ENCODE measurements at places on chromosomes 4 and X.

DNA sequence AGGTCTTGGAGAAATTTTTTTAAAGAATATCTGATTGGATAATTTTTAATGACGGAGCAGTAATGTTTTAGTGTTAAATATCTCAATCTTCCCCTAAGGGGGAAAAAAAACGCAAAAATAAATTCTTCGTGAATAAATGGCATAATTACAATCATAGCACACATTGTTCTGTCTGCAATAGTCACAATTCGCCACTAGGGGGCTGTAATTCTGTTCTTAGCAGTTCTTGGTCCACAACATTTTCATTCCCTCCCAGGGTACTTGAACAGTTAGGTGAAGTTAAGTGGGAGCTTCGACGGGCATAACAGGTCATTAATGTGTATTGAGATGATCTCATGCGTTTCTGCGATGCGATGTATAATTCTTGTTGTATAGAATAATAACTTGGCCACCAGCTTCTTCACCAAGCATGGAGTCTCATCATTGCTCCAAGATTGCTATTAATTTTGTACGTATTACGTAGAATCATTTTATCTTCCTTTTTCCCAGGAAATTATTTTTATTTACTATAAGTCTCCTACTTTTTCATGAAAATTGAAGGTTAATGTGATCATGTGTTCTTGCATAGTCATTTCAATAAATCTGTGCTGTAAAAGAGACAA, 27.2 kb downstream of the HTR2C start:
- DNase-seq, result peak; percentile 65
- H3K36me3 ChIP-seq, result no peaks in the 10 kb centered on the region
- no peaks in the 10 kb centered on the region for H3K4me1 ChIP-seq
- no peak overlapping the region for H3K27ac ChIP-seq
- no peaks in the 10 kb centered on the region for H3K27me3 ChIP-seq

DNA sequence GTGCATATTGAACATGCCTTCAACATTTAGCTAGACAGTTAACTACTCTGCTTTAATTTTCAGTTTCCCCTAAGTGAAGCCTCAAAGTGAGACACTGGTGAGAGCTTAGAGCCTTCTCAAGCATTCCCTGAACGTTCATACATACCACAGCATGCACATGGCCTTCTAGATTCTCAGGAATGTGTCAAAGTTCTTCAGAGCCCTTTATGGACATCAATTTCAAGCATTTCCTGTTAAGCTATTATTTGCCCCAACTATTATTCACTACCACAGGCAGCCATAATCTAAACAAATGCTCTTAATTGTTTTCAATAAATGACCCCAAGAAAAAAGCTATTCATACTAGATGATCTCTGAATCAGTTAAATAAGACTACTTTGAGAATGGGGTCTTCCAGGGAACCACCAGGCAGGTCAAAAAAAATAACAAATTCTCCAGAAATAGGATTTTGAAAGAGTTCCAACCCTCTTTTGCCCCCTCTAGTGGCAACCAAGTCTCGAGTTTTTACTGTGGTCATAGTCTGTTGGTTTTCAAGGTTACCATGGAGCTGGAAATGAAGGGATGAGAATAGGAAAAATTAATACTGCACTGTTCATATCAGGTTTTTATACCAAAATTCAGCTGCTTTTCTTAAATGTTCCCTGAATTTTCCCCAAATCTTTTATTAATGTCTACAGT, 235.4 kb downstream of the RAB28 start:
- DNase-seq, result peak; percentile 9
- no peak overlapping the region for H3K4me3 ChIP-seq

- no peaks in the 10 kb centered on the region for H3K36me3 ChIP-seq
- peaks cover 29% of the 10 kb centered on the region for H3K4me1 ChIP-seq
- peak; percentile 86 for DNase-seq
- H3K27me3 ChIP-seq, result no peaks in the 10 kb centered on the region
- peak overlapping the region; percentile 63 for H3K27ac ChIP-seq
Measured at GRCh38 chr4:69497076-69497475, 1.4 kb upstream of the UGT2B4 start.

DNA sequence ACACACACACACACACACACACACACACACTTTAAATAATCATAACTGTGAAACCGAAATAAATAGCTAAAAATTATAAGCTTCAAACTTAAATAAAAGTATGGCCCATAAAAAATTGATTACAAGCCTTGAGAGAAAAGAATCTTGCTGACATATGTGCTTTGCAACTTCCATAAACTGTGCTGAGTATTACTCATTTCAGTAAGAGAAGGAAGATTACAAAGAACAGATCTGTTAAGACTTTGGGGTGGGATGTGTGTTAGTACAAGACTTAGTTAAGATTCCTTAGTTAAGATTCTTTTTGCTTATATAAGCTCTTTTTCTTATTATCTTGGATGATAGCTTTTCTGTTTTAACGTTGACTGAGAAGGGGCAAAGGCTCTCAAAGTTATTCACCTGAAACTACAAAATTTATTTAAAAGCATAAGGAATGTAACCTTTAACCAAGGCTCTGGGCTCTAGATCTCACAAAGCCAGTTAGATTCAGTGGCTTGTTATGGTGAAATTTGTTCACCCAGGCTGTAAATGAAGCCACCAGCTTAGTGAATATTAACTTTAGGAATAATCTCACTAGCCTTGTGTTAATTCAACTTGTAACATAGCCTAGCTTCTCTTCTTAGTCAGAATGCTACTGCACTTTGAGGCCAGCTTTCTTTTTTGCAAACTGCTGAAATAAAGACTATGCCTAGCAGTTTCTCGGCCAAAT, 58.2 kb downstream of the ARSJ start:
- H3K27ac ChIP-seq, result no peak overlapping the region
- DNase-seq, result no peak
- H3K4me1 ChIP-seq, result peaks cover 11% of the 10 kb centered on the region
- H3K27me3 ChIP-seq, result no peaks in the 10 kb centered on the region
- H3K4me3 ChIP-seq, result no peak overlapping the region
- no peaks in the 10 kb centered on the region for H3K36me3 ChIP-seq

DNA sequence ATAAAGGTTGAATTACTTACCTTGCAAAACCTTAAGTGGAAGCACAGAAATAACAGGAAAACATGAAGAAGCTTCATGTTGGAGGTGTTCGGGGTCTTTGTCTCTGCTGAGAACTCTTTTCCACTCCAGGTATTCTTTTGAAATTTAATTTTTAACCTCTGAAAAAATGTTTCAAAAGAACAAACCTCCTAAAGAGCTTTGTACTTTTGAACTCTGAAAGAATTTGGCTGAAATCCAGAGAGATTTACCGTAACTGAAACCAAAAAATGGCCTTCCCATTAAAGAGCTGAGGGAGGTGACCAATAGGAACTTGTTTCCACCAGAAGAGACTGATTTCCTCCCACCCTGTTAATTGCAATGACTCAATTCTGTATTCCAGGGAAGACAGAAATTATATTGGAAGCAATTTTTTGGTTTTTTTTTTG, at the start of gene CFI:
CFI (minus strand) TSS at position 105 of the 425 bp plus-strand sequence; CDS start at position 77, 28 bp downstream.
- no peaks in the 10 kb centered on the region for H3K27me3 ChIP-seq
- DNase-seq, result no peak
- H3K36me3 ChIP-seq, result no peaks in the 10 kb centered on the region
- H3K4me1 ChIP-seq, result no peaks in the 10 kb centered on the region
- no peak within 1 kb of the TSS for H3K27ac ChIP-seq

DNA sequence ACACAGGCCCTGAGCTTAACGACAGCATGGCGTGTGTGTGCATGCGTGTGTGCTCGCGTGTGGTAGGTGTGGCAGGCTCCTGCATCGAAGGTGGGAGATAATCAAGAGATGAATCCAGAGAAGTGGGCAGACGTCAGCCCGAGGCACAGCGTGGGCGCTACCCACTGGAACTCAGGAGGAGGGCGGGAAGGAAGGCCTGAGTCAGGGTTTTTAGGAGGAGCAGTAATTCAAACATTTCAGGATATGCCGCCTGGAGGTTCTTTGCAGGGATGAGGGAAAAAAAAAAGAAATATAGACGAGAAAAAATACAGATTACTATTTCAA, 66.3 kb upstream of the STX18 start:
- DNase-seq, result no peak
- H3K27me3 ChIP-seq, result no peaks in the 10 kb centered on the region
- H3K4me3 ChIP-seq, result no peak overlapping the region
- no peaks in the 10 kb centered on the region for H3K36me3 ChIP-seq
- no peak overlapping the region for H3K27ac ChIP-seq

DNA sequence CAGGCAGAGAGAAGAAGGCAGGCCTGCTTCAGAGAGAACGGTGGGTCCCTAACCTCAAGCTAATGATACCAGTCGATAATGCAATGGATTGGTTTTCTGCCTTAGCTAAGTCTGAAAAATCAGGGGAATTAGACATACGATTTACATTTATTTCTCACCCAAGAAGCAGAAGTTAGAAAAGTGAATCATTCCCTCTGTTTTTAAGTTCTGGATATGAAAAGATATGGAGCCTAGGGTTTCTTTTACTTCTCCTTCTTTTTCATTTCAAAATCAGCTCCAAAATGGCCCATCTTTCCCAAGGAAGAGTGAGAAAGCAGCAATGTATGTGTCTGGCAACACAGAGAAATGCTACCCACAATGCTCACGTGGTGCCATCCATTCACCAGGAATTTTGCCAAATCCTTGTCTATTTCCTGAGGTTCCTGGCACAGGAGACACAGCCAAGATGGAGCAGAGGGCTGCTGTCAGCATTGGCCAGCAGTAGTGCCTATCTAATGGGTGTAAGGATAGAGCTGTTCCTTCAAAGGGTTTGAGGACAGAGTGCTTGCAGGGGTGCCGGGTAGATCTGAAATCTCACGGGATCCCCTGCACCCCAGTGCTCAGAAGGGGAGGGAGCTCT, 231.5 kb downstream of the MAML3 start:
- H3K27ac ChIP-seq, result peak overlapping the region; percentile 29
- no peaks in the 10 kb centered on the region for H3K27me3 ChIP-seq
- H3K4me1 ChIP-seq, result peaks cover 21% of the 10 kb centered on the region

DNA sequence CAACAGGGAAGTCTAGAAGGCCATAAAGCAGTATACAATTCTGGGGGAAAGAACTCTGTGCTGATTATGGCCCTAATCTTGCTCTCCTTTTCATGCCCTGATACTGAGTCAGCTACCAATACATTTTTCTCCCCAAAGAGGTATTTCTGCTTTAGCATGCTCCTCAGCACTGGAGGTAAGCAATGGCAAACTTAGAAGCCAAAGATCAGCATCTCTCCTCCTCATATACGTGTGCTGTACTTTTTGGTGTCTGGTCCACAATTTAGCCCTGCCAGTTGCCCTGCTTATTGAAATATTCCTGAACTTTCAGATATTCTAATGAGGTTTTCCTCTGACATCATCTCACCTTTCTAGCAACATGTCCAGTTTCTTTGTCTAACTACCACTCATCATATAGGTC, 226.2 kb downstream of the FSTL5 start:
- peaks cover 26% of the 10 kb centered on the region for H3K4me1 ChIP-seq
- peak overlapping the region; percentile 46 for H3K27ac ChIP-seq
- H3K4me3 ChIP-seq, result no peak overlapping the region
- H3K27me3 ChIP-seq, result no peaks in the 10 kb centered on the region
- DNase-seq, result peak; percentile 4

DNA sequence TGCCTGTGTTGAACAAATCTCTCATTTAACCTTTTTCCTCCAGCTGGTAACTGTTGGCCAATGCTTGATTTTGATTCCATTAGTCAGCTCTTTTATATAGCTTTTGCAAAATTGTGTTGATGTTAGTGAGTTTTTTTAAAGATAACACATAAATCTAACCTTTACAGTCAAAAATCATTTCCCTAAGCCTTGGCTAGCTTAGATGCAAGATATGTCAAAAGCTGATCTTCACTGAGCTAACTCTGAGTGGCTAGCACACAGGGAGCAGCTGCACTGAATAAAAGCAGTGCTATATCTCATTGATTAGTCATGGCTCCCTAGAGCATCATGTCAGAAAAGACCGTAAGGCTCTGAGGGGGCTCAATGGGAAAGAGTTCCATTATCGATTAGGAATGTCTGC, 78.7 kb downstream of the PPARGC1A start:
- no peaks in the 10 kb centered on the region for H3K36me3 ChIP-seq
- H3K27ac ChIP-seq, result no peak overlapping the region
- H3K4me3 ChIP-seq, result no peak overlapping the region
- DNase-seq, result no peak
- no peaks in the 10 kb centered on the region for H3K4me1 ChIP-seq

- no peak overlapping the region for H3K27ac ChIP-seq
- H3K27me3 ChIP-seq, result no peaks in the 10 kb centered on the region
- no peaks in the 10 kb centered on the region for H3K4me1 ChIP-seq
- no peak overlapping the region for H3K4me3 ChIP-seq
Measured at GRCh38 chr4:45284400-45285085, 558.2 kb upstream of the GNPDA2 start.

GRCh38 chrX:24838629-24839028, 144.9 kb downstream of the POLA1 start:
- H3K27me3 ChIP-seq, result no peaks in the 10 kb centered on the region
- H3K4me3 ChIP-seq, result no peak overlapping the region
- DNase-seq, result peak; percentile 62
- no peak overlapping the region for H3K27ac ChIP-seq
- no peaks in the 10 kb centered on the region for H3K4me1 ChIP-seq
- H3K36me3 ChIP-seq, result peaks cover 8% of the 10 kb centered on the region

DNA sequence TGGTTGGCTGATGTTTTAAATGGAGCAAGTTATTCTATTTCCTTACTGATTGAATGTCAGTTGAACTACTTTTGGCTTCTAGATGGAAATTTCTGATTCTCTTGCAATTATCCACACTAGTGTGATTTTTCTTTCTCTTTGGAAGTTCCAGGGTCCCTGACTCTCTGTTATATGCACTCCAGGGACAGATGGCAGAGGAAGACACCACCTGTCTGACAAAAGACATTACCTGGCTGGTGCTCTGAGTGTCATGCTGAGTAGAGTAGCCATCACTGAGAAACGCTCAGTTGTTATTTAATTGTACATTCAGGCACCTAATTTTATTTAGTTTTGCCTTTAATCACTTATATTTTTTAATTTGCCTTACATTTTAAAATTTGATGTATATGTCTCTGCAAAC, 105.4 kb upstream of the TLL1 start:
- peaks cover 10% of the 10 kb centered on the region for H3K4me1 ChIP-seq
- no peaks in the 10 kb centered on the region for H3K36me3 ChIP-seq
- H3K4me3 ChIP-seq, result no peak overlapping the region
- no peaks in the 10 kb centered on the region for H3K27me3 ChIP-seq

DNA sequence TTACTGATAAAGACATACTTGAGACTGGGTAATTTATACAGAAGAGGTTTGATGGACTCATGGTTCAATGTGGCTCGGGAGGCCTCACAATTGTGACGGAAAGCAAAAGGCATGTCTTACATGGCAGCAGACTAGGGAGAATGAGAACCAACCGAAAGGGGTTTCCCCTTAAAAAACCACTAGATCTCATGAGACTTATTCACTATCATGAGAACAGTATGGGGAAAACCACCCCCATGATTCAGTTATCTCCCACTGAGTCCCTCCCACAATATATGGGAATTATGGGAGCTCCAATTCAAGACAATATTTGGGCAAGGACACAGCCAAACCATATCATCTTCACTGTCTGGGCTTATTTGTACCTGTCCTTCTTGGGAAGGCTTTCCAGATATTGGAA, 22.8 kb upstream of the MUC7 start:
- no peaks in the 10 kb centered on the region for H3K4me1 ChIP-seq
- peaks cover 2% of the 10 kb centered on the region for H3K27me3 ChIP-seq
- no peak overlapping the region for H3K27ac ChIP-seq
- no peaks in the 10 kb centered on the region for H3K36me3 ChIP-seq
- no peak for DNase-seq
- no peak overlapping the region for H3K4me3 ChIP-seq

GRCh38 chr4:83335701-83336100, 1.1 kb upstream of the HPSE start:
- no peaks in the 10 kb centered on the region for H3K27me3 ChIP-seq
- peaks cover 14% of the 10 kb centered on the region for H3K4me1 ChIP-seq
- H3K27ac ChIP-seq, result no peak overlapping the region
- H3K4me3 ChIP-seq, result peak overlapping the region; percentile 78
- no peak for DNase-seq

- H3K27ac ChIP-seq, result no peak overlapping the region
- no peak for DNase-seq
- H3K27me3 ChIP-seq, result no peaks in the 10 kb centered on the region
Measured at GRCh38 chr4:8305851-8306471, 36.4 kb downstream of the HTRA3 start.
